ENCODE measurements at places on chromosomes 11 and 22.

DNA sequence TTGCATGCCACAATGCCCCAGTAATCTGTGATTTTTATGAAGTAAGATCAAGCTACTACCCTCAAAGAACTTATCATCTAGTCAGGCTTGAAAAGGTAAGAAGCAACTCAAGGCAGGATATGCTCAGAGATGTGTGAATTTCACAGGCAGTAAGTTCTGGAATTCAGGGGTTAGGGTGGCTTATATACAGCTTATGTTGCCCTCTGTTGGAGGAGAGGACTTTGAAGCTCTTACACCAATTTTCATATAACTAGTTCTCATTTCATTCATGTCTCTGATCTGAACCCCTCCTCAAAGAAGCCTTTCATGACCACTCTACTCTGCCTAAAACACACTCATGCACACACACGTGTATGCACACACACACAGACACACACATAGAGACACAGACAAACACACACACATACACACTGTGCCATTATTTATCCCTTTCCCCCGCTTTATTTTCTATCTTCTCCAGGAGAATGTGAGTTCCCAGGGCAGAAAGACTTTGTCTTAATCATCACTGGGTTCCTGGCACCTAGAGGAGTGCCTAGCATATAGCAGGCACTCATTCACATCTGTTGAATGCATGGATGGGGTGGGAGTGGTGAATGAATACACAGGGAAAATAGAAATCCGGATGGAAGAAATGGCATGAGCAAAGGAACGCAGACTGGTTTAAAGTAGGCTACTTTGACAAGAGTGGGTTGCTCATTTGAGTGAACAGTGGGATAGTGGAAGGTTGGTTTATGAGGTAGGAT, 220.7 kb upstream of the ZBED5 start:
- no peak for DNase-seq

GRCh38 chr11:45432100-45432499, 146.0 kb upstream of the SYT13 start:
- DNase-seq, result no peak

DNA sequence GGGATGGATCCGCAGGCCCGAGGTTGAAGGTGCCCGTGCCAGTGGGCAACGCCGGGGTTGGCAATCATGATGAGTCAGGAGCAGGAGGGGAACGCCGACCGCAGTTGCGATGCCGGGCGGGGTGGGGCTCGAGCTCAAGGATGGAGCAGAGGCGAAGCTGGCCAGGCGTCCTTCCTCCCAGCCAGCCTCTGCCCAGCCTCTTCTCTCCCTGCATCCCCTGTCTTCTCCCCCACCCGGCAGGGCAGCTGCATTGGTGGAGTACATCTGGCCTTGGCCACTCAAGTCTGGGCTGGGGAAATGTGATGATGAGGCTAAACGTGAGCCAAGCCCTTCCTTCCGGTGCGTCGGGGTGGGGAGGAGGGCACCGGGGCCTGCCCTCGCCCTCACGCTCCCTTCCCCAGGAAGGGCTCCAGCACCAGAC, 3.9 kb downstream of the IFITM10 start:
- DNase-seq, result no peak

DNA sequence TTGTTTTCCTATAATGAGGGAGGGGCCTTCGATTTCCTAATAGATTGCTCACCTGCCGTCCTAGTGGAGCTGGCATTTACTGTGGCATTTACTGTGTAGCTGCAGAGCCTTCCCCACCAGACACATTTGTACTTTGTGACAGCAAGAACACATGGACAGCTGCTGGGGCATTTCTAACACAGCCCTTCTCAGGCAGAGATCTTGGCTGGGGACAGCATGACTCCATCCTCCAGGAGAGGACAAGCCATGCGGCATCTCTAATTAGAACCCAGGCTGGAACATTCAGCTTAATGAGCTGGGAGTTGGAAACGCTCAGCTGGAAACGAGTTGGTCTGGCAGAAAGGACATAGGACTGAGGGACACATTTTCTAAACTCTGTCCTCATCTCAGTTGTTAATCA, 887.5 kb downstream of the NTM start:
- no peak for DNase-seq

GRCh38 chr11:106329273-106330018, 252.0 kb downstream of the AASDHPPT start:
- DNase-seq, result no peak

- DNase-seq, result peak; percentile 68
Measured at GRCh38 chr11:130719220-130719915, 196.9 kb downstream of the SNX19 start.

- DNase-seq, result no peak
Measured at GRCh38 chr22:24968066-24968561, 15.6 kb downstream of the KIAA1671 start.

GRCh38 chr11:59184691-59185339, 12.9 kb downstream of the DTX4 start:
- no peak for DNase-seq

DNA sequence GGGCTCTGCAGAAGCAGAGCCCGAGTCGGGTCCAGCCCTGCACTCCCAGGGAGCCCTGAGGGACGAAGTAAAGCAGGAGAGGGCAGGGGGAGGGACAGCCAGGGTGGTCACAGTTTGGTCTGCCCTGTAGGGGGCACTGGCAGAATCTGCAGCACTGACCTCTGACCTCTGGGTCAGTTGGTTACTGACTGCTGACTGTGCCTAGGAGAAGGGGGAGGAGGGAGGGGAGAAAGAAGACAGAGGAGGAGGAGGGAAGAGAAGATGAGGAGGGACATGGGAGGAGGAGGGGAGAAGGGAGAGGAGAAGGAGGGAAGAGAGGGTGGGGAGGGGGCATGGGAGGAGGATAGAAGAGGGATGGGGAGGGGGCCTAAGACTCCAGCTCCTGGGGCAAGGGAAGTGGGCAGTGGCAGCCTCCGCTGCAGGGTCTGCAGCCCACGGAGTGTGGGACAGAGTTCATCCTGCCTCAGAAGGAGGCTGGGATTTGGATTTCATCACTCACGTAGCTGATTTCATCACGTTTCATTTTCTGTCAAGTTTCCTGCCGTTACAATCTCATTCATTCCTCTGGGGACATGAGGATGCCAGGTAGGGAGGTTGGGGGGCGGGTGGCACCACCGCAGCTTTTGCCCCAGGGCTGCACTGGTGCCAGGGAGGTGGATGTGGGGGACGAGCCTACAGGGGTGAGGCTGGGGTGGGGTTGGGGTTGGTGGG, 55.2 kb downstream of the FLRT1 start:
- no peak for DNase-seq

GRCh38 chr22:17106785-17107546, 14.2 kb downstream of the TMEM121B start:
- no peak for DNase-seq

DNA sequence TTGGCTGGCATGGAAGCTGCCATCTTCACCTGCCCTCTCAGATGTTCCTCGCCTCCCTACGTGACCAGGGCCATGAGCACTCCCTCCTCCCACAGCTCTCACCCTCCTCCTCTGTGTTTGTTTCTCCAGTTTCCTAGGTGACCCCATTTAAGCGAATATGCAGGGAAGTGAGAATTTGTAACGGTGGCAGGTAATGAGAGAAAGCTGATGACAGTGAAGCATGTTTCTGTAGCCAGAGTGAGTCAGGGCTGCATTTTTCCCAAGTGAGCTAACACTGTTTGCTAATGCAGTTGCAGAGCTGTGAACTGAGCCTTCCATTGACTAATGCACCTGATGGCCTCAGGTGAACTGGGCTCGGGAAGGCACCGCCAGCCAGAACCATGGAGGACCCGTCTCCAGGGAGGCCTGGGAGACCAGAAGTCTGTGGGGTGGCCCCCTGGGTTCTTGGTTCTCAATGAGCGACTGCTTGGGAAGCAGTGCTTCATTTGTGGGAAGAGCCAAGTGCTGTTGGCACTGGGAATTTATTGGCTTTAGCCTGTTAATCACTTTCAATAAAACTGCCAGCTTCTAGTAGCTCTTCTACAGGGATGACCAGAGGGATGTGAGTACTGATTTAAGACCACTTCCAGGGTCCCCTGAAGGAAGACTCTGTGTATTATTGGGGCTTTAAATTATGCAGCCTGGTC, 64.5 kb downstream of the BARX2 start:
- peak; percentile 78 for DNase-seq

DNA sequence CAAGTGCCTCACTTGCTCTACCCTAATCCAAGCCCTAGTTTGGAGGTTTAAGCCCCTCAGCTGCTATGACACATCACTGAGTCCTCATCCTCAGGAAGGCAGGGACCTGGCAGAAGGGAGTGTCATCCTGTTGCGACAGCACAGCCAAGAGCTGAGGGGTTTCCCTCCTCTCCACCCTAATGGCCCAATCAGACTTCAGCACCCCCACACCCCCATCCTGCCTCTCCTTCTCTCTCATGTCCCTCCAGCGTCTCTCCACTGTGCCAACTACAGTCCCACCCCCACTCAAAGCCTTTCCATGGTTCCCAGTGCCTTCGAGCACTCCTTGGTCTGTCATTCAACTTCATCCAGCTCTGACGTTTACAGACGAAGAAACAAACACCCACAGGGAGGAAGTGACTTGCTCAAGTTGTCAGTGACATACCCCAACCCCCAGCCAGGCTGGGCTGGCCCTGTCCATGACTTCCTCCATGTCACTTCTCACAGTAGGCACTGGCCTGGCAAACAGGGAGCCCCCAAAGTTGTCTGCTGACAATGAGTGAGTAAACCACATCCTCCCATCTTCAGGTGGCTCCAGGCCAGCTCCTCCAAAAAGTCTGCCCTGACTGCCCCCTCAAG, 15.6 kb downstream of the ARAP1 start:
- no peak for DNase-seq

DNA sequence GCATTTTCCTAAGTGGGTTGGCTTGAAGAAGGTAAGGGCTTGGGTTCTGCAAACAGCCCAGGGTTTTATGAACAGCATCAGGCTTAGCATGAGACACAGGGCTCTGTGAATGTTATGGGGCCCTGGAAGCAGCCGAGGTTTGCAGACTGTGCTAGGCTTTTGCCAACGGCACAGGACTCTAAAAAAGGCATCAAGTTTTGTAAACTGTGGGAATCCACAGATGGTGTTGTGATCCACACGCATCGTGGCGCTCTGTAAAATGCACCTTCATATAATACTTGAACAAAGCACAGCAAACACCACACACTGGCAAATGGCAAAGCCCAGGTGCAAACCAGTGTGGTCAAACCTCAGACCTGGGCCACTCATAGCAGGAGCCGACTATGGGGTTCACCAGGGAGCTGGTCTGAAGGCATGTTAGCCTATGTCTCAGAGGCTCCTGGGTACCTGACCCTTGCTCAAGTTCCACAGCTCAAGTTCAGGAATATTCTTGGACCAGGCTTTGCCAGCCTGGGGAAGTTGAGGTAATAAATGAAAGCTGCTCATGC, 2.4 kb upstream of the SLCO2B1 start:
- DNase-seq, result no peak

GRCh38 chr11:116512841-116513240, 259.9 kb downstream of the BUD13 start:
- no peak for DNase-seq

DNA sequence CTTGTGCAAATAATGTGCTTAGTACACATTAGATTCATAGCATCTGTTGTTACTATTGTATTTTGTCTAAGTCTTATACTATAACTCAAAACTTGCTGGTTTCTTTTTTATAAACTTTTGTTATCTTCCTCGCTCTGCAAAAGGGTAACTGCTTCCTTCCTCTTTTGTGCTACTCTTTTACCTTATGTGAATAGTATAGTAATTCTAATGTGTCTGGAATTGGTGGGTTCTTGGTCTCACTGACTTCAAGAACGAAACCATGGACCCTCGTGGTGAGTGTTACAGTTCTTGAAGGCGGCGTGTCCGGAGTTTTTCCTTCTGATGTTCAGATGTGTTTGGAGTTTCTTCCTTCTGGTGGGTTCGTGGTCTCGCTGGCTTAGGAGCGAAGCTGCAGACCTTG, 563.1 kb upstream of the LUZP2 start:
- DNase-seq, result no peak

- DNase-seq, result no peak
Measured at GRCh38 chr11:56533054-56533740, 9.9 kb downstream of the OR5M11 start.

DNA sequence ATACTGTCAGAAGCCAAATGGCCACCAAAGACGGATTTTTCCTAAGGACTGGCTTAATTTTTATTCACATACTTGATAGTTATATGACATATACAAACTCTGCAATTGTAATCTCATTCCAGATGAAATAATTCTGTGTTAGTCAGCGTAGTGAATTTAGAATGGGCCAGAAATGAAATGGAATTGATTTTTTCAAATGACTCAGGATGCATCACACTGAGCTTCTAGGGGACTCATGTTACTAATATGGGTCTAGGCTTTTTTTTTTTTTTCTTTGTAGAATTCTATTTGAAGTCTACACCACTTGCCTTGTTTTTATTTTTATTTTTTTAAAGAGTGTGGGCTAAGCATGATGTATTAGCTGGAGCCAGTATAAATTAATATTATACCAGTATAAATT, 62.7 kb downstream of the SPECC1L start:
- no peak for DNase-seq

DNA sequence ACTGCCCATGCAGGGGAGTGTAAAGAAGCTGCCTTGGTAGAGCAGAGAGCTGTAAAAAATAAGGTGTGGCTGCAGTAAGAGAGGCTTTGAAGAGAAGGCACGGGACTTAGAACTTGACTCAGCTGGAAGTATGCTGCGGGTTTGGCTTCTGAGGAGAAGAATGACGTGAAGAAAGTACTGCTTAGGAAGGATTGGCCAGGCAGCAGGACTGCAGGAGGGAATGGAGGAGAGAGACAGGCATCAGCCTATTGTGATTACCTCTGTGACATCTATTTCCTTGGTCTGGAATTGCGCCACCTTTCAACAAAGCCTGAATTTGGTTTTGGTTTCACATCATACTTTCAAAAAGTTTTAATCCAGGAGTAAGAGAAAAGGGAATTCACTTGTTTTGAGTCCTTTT, 22.5 kb downstream of the PRRG4 start:
- DNase-seq, result no peak

DNA sequence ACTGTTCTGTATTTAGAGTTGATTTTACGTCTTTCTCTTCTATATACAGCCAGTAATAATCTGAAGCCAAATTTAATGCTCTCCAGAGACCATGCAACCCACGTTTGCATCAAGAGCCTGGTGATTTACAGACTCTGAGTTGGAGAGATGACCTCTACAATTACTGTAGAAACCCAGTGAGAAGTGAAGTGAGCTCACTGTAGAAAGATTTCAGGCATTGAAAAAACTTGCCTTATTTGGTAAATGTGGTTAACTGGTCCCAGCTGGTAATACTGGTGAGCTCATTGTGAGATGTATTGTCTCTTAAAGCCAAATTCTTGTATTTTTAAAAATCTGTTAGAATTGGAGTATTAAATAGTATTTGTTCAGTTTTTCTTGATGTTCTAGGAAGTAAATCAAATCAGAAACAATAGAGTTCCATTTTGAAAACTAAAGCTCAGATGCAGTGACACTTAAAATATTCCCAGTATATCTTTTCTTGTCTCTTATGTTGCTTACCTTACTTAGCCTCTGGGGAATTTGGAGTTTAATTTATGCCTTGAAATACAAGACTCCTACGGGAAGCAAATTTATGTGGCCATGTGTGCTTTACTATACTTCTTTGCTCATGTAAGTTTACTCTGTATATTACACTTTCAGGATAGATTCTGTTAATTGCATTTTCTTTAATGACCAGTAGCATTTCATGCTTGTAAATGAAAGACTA, 189.9 kb downstream of the ARHGAP42 start:
- DNase-seq, result peak; percentile 88

- DNase-seq, result peak; percentile 82
Measured at GRCh38 chr11:9506489-9507276, 45.9 kb downstream of the ZNF143 start.

Data from renal pelvis (tissue), 12 donors.